Renal pelvis (tissue), 12 donors: ENCODE measurements at places on chromosomes 7 and 10.

DNA sequence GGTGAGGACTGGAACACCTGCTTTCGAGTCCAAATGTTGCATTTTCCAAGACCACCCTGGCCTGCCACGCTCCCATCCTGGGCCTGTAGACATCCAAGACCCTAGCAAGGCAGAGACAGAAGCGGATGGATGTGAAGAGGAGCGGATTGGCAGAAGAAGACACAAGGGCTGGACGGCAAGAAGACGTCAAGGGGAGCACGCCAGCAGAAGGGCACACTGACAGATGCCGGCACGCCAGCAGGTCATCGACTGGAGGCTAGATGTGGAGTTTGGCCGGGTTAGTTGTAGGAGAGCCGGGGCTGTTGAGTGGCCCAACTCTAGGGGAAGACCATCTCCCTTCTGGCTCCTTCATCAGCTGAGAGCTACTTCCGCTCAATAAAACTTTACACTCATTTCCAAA lies 251.6 kb downstream of the ZWINT start:
- DNase-seq, result no peak

- no peak for DNase-seq
These were observed 188.6 kb downstream of the DIP2C start for GRCh38 chr10:500876-501275.

GRCh38 chr10:10293481-10293951 lies 724.2 kb upstream of the CELF2 start:
- no peak for DNase-seq

- DNase-seq, result no peak
These were observed 16.1 kb downstream of the USP6NL start for GRCh38 chr10:11595395-11595692.

- no peak for DNase-seq
These were observed 20.0 kb downstream of the AMZ1 start for GRCh38 chr7:2708041-2708440.

DNA sequence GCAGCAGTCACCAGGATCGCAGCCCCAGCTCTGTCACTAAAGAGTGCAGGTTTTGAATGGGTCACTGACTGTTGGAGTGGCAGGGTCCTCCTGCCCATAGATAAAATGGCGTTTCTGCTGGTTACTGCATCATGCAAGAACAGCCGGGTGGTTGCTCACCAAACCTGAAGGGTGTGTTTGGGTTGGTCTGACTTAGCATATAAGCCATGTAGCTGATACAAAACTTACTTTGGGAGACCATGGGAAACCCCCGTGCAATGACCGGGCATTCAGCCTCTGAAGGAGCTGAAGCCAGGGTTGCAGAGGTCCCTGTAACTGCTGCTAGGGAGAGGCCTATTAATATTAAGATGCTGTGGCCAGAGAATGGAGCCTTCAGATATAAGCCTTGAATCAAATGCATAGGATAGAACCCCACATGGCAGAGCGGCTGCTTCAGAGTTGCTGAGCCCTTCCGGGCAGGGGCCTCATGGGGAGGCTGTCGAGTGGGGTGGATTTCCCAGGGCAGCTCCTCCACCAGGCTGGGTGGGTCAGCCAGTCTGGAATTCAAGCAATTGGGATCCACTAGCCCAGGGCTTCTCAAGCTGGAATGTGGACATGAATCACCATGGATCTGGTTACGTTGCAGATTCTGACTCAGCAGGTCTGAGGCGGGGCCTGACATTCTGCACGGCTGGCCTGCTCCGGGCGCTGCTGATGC lies 70.9 kb upstream of the CTBP2 start:
- DNase-seq, result no peak

GRCh38 chr10:70679498-70679897 lies 7.2 kb downstream of the ADAMTS14 start:
- no peak for DNase-seq

DNA sequence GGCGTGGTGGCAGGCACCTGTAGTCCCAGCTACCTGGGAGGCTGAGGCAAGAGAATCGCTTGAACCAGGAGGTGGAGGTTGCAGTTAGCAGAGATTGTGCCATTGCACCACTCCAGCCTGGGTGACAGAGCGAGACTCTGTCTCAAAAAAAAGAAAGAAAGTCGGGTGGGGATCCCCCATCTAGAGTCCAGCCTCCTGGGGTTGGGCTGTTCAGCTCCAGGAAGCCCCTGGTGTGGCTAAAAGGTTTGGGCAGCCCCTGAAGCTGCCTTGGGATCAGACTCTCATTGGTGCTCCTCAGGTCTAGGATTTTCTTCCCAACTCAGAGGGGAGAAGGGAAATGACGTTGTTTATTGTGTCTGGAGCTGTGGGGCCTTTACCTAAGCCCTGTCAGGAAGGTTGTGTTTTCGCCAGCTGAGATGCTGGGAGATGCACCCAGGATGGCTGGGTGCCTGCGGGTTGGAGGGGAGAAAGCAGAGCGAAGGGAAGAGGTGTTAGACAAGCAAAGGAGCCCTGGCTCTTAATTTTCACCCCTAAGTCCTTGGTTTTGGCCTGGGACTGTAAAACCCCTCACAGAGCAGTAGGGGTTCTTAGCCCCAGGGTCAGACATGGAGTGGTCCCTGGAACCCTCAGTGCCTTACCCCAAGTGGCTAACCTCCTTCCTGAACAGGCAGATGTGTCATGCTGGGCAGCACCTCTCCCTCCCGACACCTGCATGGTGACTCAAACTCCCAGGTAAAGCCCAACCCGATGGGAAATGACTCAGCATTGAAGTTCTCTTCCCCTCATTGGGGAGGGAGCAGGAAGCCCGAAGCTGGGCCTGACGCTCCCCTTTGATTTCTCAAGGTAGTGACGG lies 21.1 kb downstream of the PLAU start:
- no peak for DNase-seq

GRCh38 chr10:122368502-122369254 lies 5.8 kb upstream of the PLEKHA1 start:
- DNase-seq, result no peak

- DNase-seq, result no peak
These were observed 7.7 kb downstream of the CHPF2 start for GRCh38 chr7:151239837-151240459.

GRCh38 chr7:137989094-137989493 lies 12.8 kb downstream of the CREB3L2 start:
- DNase-seq, result no peak

DNA sequence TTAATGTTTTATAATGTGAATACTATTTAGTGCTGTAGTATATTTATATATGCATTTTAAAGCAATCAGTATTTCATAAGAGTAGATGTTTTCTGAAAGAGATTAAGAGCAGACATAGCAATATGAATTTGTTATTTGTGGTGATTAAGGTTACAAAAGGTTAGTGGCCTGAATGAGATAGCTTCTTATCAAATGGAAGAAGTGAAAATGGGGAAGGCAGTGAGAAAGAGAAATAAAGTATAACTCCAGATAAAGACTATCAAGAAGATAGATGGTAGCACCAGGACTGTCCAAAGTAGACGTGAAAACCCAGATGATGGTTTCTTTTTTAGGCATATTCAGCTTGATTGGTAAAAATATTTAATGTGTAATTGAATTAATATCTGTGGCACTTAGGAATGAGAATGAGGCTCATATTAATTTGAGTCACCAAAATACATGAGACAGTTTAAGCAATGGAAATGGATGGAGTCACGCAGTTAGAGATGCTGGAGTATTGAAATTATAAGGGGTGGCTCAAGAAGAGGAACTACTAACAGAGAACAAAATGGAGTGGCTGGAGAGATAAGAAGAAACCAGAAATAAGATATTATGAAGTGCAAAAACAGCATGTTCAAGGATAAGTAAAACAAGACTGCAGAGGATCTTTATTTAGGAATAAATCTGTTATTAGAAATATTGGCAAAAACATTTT lies 288.0 kb upstream of the SEMA3C start:
- DNase-seq, result no peak

GRCh38 chr7:88311675-88312036 lies 5.0 kb upstream of the STEAP4 start:
- no peak for DNase-seq

GRCh38 chr10:35212856-35213255 lies 86.2 kb downstream of the CREM start:
- no peak for DNase-seq

DNA sequence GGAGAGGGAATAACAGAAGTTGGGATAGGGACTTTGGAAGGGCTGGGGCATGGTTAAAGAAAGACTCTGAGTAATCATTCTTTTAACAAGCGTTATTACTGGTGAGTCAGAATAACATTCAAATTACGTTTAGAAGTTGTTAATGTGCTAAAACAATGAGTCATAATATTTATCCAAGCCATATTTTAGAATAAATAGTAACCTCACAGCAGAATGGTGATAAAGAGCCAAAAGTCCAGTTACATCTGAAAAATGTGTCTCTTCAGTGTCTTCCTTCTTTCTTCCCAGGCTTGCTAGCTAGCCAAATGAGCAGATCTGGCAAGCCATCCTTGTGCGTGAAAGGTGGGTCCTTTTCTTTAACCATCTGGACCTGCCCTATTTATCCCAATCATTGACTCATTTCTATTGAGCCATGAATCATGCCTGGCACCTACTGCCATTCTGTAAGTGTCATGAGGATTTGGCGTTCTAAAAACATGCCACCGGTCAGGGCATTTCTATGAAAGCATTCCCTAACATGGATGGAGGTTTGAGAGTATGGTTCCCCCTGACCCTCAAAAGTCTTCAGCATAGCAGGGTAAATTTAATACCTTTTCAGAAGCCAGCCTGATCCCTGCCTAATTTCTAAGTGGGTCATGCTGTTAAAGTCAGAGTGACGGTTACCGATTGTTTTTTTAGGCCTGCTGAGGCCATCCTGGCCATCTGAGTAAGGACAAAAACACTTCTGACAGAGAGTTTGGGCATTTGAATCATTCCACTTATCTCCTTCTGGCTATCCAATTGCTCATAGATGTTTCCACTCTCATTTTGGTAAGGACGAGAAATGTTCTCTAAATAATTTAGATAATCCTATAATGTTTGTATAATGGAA lies 26.9 kb downstream of the MYPN start:
- no peak for DNase-seq

- DNase-seq, result no peak
These were observed 10.9 kb upstream of the MGAM2 start for GRCh38 chr7:142100634-142101033.

- no peak for DNase-seq
These were observed 11.1 kb downstream of the MSRB2 start for GRCh38 chr10:23106331-23107072.

- DNase-seq, result no peak
These were observed 42.8 kb upstream of the NPY start for GRCh38 chr7:24241206-24241605.

DNA sequence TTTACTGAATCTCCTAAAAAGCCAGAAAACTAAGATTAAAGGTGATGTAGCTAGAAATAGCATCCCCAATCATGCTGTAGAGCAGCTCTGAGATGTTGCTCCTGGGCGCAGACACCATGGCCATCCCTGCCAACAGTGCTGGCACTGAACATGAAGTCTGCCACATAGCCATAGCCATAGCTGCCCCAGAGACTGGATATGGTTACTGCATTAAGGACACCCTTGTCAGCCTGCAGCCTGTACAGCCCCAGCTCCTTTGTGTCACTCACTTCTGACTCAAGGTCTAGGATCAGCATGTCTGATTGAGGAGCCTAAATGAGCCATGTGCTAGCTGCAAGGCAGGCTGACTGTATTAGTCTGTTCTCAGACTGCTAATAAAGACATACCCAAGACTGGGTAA lies 284.6 kb downstream of the RPS24 start:
- DNase-seq, result no peak

DNA sequence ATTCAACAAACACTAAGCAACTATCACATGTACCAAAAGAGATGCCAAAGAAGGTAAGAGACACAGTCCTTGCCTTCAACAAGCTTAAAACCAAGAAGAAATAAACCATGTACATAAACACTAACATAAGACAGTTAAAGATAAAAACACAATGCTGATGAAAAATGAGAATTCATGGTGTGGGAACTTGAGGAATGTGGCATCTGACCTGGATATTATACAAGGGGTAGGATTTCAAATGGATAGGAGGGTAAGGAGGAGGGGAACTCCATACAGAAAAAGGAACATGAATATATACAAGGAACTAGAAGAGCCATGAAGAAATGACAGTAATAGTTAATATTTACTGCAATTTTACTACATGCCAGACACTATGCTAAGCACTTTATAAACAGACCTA lies 11.0 kb downstream of the HIBADH start:
- no peak for DNase-seq

- peak; percentile 83 for DNase-seq
These were observed 64.6 kb downstream of the UNCX start for GRCh38 chr7:1297017-1297960.

DNA sequence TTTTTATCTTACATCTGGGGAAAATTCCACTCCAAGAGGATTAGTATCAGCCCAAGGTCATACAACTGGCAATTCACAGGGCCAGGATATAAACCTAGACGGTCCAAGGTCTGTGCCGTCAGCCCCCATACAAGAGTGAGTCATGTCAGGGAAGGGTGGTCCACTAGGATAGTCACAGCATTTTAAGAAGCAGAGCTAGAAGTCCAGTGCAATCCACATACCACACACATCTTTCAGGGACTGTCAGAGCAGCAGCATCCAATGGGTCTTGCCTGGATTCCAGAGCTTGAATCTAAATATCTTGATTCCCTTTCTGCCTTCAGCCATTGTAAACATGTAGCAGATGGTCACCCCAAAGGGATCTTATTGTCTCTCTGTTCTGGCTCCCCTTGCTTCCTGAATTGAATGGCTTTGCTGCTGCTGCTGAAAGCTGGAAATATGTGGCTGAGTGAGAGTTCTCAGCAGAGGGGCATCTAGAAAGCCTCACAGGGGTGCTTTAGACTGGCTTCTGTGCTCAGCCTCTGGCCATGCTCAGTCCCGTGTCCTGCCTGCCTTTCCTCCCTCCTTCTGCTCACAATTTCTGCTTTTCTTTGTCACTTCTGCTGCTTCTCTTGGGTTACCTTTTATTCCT lies 9.9 kb upstream of the OR6V1 start:
- no peak for DNase-seq

DNA sequence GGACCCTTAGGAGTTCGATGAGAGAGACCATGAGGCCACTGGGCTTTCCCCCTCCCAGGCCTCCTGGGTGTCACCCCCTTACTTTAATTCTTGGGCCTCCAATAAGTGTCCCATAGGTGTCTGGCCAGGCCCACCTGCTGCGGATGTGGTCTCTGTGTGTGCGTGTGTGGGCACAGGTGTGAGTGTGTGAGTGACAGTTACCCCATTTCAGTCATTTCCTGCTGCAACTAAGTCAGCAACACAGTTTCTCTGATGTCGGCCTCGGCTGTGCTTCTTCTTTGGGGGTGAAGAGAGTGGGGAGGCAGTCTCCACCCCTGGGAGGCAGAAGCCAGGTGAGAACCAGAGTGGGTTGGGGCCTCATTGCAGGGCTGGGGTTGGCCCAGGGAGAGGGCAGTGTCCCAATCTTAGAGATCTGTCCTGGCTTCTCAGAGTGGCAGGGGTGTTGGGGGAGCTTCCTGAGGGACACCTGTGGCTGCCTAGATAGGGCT lies 1.5 kb downstream of the PVRIG start:
- no peak for DNase-seq

DNA sequence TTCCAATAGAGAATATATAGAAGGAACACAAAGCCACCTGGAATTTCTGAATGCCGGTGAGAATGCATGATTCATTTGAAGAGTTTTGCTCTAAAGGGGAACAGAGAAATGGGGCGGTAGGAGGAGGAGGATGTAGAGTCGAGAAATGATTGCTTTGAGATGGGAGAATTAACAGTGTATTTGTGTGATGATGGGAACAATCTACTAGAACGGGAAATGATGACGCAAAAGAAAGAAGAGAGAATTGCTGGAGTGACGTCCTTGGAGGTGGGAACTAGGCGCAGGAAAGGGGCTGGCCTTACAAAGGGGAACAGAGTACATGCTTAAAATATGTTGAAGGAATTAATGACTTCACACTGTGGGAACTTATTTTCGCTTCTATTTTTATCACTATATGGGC lies 188.1 kb downstream of the SDHAF3 start:
- no peak for DNase-seq
